ENCODE measurements at places on chromosomes 6 and 20. TPM values are rescaled to one million over a fixed set of nuclear protein-coding genes. Genes with fewer than 3 reads are reported as not detected.

BMP5 gene
- not detected for total RNA-seq

TREM2 gene
- not detected for total RNA-seq

VGLL2 gene
- total RNA-seq = not detected

BPIFB1 gene
- not detected for total RNA-seq

TRIM40 gene
- not detected for total RNA-seq
